Fibroblast of skin of right quadriceps (primary cell): ENCODE measurements at places on chromosomes 1 and 21.

DNA sequence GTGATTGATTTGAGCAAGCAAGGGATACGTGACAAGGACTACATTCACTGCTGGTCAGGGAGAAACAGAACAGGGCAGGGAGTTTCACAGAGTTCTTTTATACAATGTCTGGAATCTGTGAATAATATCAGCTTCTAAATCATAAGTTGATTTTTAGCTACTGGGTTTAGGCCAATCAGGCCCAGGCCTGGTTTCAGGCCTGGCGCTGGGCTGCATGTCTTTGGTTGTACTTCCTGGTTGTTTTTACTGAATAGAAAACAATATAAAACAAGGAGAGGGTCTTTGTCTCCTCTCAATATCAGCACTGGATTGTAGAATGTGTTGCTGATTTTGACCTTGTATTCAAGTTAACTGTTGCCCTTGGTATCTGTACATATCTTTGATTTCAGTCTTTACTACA, 865 bp upstream of the AMY2A start:
- DNase-seq = no peak

- DNase-seq = no peak
Observed at GRCh38 chr1:49397086-49397485, 620.4 kb upstream of the BEND5 start.

GRCh38 chr1:188497020-188497419, 1668.3 kb downstream of the PLA2G4A start:
- no peak for DNase-seq

DNA sequence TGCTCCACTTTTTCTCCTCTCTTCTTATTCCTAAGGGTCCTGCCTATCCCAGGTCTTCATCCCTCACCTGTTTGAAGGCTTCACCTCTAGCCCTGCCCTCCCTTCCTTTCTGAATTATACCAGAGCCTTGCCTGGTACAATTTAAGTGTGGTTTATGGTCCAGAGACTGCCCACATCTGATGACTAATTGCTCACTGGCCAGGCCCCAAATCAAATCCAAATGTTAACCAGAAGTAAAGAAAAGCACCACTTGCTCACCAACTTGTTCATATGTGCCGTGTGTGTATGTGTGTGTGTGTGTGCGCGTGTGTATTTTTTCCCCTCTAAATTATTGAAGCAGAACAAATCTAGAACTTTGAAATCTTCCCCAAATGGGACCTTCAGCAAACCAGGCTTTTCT, 26.4 kb downstream of the MYOM3 start:
- DNase-seq = peak; percentile 35

DNA sequence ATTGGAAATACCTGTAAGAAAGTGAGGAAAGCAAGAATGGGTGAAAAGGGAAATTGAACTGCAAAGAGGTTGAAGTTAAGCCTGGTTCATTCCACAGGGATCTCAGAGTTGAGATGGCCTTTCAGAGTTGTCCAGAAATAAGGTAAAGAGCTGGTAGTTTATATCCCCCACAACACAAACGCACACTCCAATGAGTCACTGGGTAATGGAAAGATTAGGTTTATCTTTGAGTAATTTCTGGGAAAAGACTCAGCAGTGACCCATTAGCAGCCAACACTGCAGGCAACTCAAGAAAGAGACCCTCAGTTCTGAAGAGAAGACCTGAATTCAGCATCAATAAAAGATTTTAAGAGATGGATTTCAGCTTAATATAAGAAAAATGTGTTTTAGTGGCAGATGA, 485.5 kb downstream of the PTPRC start:
- DNase-seq = peak; percentile 46

DNA sequence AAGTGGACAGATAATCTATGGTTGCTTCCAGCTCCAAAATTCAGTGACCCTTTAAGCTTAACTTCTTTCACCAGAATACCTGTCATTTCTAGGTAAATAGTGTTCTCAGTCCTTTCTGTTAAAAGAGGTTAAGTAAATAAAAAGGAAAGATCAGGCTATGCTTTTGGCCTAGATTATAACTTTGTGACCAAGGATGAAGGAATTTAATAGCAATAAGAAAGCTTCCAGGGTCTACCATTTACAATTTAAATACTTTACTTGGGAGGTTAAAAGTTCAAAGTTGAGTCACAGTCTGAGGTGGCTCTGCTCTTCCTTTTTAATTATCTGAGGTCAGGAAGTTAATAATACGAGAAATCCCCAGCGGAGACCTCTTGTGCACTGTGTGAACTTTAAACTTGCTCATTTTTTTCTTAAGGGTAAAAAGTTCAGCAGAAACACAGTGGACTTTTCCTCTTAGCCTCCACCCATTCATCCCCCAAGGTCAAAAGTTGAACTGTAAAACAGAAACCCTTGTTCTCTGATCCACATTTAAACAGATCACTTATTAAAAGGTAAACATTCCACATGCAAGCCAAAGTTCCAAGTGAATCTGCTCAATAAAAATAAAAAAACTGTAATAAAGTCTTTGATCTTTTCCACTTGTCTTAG, 187.1 kb downstream of the NRIP1 start:
- peak; percentile 68 for DNase-seq

DNA sequence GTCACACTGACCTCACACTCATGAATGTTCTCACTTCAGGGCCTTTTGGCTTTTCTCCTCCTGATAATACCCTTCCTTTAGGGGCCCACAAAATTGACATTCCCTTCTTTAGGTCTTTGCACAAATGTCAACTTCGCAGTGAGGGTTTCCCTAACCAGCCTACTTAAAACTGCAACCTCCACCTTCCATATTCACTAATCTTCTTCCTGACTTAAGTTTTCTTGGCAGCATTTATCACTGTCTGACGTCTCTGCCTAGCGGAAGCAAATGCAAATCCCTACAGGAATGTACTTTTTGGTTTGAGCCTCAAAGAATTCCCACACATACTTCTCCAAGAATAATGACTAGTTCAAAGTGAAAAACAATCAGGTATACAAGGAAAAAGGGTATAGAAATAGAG, 32.8 kb downstream of the INTS7 start:
- no peak for DNase-seq

GRCh38 chr1:224769452-224770335, 153.6 kb downstream of the CNIH3 start:
- no peak for DNase-seq

DNA sequence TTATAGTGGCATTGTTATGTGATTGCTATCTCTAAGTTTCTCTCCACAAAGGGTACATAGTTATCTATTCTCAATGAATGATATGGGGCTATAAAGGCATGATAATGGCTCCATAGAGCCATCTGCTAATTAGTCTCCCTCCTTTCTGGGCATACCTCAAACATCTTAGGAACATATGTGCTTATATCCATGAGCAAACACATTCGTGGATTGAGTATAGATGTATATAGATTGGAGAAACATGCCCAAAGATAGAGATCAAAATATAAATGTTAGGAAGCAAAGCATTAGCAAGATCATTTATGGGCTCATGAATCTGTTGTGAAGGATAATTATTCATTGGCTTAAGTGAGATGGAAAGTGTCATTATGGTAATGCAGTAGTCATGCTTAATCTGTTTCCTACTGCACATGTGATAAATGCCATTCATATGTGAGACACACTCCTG, 155.8 kb upstream of the UBE2U start:
- no peak for DNase-seq

GRCh38 chr1:243483071-243483771, 227.4 kb downstream of the SDCCAG8 start:
- DNase-seq = no peak

DNA sequence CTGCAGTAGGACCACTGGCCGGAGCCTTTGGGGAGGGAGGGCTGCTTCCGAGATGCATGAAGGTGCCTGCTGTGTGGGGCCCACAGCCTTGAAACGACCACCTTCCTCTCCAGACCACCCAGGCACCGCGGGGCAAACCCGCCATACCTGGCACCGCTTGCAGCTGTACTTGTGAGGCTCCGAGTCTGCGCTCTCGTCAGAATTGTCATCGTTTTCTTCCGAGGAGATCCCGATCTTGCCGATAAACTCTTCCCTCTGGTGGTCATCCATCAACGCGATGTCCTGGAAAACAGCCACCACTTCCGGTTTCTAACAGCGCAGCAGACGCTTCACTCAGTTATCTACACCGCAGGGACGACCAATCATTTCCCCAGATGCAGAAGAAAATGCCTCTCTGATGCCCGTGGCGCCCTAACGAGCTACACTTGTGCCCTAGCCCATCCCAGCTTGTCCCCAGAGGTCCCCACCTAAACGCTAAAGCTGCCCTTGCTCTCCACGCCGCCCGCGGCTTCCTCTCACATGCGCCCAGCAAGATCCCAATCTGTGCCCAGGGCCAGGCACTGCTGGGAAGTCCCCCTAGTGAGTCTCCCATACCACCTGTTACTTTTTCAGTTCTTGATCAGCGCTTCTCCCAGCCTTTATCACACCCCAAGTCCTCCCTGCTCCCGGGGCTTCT, 55.0 kb upstream of the RIPK4 start:
- DNase-seq = no peak
